Activated gamma-delta T cell treated with anti-CD3 and anti-CD28 coated beads, Interleukin-2, amount 50 U/mL, for 16 hours (primary cell): ENCODE measurements at places on chromosomes 13 and 19.

DNA sequence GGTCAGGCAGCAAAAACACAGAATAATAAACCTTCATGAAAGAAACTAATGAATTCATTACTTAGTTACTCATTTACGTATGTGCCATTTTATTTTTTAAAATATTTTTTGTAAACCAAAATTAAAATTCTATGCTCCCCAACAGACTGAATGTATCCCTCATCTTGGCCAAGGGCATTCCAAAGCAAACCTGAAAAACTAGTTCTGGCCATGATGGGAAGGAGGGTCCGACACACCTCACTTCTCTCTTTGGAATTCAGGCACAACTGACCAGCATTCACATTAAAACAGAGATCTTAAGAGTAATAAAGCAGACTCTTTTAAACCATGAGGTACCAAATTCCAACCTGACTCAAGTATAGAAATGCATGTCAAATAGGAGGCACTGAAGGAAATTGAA, 1576.9 kb upstream of the SPRY2 start:
- no peak for DNase-seq

DNA sequence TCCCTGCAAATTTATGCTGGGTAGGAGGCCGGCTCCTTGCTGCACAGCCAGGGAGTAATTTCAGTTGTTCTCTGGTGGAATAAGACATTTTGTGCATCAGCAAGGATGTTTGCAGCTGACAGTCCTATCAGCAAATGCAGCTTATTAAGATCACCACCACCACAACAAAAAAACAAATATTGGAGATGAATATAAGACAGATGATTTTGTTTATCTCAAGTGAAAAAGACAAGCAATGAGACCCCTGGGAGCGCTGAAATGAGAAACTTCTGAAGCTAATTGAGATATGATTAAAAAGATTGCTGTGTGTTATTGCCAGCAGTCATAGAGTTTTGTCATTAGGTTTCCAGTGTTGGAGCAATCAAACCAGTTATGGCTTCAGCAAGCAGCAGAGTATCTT, 505.6 kb downstream of the GPC6 start:
- DNase-seq = no peak

GRCh38 chr13:50060718-50061117, 45.5 kb downstream of the KCNRG start:
- DNase-seq = no peak

- no peak for DNase-seq
Measured at GRCh38 chr19:8337728-8338127, 5.3 kb downstream of the KANK3 start.

DNA sequence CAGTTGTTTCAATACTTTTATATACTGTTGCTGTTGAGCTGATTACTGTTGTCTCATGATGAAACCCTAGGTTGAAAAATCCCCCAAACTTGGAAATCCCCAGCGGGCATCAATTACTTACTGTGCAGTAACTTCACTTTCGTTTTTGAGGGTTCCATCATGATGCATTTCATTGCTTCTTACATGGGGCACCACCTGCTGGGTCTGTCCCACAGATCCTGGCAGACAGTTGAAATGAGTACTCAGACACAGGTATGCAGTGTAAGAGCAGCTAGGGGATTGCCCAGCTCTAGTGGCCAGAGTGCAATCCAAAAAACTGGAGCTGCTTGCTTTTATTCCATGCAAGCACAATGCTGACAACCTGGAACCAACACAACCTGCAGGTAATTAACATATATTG, 132.5 kb upstream of the ZNF91 start:
- no peak for DNase-seq

DNA sequence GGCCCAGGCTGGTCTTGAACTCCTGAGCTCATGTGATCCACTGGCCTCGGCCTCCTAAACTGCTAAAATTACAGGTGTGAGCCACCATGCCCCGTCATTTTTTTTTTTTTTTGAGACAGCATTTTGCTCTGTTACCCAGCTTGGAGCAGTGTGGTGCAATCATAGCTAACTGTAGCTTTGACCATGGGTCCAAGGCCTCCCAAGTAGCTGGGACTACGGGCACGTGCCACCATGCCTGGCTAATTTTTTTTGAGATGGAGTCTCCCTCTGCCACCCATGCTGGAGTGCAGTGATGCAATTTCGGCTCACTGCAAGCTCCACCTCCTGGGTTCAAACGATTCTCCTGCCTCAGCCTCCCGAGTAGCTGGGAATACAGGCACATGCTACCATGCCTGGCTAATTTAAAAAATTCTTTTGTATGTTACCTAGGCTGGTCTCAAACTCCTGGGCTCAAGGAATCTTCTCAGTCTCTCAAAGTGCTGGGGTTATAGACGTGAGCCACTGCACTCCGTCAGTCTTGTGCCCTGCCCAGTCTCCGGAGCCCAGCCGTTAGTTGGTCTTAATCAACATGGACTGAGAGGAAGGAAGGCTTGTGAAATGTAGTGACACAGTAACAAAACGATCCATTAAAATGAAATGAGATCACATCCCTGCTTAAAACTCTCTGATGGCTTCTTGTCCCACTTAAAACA, 1.4 kb upstream of the LRG1 start:
- DNase-seq = no peak

DNA sequence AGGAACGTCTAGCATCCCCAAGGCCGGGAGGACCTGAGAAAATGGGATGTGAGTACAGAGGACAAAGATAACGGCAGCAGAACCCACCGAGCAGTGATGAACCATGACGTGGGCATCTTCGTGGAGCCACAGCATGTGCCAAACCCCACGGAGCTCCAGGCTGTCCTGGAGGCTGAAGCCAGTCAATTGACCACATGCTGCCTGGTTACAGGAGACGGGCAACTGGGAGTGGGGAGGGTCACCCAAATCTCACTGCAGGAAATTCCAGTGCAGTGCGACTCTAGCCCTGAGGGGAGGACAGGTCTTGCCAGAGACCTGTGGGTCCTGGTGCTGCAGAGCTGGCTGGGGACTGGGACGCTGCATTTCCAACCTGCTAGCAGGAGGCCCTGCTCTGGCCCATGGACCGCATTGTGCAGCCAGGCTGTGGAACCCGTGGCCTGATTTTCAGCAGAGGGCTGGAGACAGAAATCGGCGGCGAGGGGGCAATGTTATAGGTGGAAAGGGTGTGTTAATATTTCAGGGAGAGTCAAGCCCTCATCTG, 3.2 kb upstream of the GRTP1 start:
- DNase-seq = no peak

- no peak for DNase-seq
Measured at GRCh38 chr13:109804654-109805053, 18.3 kb upstream of the IRS2 start.

GRCh38 chr13:108895220-108895704, 265.9 kb downstream of the MYO16 start:
- no peak for DNase-seq

DNA sequence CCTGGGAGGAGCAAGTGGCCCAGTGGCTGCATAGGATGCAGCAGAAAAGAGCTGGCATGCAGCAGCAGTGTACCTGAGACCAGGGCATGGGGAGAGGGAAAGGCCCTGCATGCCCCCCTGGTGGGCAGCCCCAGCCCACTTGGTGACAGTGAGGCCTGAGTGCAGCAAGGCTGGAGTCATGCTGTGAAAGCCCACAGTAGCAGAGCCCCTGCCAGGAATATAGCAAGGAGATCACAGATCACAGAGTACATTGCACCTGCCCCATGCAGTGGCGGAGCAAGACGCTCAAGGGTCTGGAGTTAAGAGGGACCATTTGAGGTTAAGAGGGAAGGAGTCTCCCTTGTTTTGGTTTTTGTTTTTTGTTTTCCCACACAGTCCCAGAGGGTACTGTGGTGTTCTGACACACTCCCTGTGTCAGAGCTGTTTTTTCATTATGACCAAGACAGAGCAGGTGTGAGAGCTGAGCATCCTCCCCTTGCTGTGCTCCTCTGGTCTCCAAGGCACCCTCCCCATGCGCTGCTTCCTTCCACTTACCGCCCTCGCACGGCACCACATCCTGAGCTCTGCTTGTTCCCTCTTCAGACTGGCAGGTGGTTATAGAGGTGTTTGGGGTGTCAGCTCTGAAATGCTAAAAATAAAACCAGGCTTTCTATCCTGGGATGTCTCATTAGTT, 85.0 kb upstream of the UBL3 start:
- DNase-seq = peak; percentile 60

GRCh38 chr13:79427883-79428282, 21.8 kb upstream of the RBM26 start:
- no peak for DNase-seq

GRCh38 chr19:51754770-51755169, 3.1 kb upstream of the FPR1 start:
- DNase-seq = no peak

- no peak for DNase-seq
Measured at GRCh38 chr13:23758798-23759527, 130.2 kb downstream of the MIPEP start.

DNA sequence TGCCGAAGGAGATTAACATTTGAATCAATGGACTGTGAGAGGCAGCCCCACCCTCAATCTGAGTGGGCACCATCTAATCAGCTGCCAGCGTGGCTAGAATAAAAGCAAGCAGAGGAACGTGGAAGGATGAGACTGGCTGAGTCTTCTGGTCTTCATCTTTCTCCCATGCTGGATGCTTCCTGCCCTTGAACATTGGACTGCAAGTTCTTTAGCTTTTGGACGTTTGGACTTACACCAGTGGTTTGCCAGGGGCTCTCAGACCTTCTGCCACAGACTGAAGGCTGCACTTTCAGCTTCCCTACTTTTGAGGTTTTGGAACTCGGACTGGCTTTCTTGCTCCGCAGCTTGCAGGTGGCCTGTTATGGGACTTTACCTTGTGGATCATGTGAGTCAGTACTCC, 14.7 kb downstream of the NHLRC3 start:
- no peak for DNase-seq

GRCh38 chr13:96684907-96685306, 309.4 kb downstream of the OXGR1 start:
- no peak for DNase-seq

DNA sequence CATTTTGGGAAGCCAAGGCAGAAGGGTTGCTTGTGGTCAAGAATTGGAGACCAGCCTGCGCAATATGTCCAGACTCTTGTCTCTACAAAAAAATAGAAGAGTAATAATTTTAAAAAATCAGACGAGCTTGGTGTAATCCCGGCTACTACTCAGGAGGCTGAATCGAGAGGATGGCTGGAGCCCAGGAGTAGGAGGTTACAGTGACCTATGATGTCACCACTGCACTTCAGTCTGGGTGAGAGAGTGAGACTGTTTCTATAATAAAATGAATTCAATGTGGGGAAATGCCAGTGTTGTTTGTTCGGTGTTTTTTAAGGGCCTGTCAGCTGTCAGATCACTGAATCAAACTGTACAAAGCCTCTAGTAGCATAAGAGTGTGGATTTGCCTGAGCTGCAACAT, 1.2 kb upstream of the FBXL3 start:
- DNase-seq = no peak

DNA sequence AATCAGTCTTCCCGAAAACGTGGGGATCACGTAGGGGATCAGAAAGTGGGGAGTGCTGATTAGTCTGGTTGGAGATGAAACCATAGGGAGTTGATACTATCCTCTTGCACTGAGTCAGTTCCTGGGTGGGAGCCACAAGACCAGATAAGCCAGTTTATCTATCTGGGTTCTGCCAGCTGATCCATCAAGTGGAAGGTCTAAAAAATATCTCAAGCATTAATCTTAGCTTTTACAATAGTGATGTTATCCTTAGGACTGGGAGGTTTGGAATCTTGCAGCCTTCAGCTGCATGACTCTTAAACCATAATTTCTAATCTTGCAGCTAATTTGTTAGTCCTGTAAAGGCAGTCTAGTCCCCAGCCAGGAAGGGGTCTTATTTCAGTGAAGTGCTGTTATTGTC, 2474.2 kb downstream of the PCDH9 start:
- no peak for DNase-seq

- DNase-seq = no peak
Measured at GRCh38 chr19:38699647-38700349, 44.5 kb downstream of the CAPN12 start.

DNA sequence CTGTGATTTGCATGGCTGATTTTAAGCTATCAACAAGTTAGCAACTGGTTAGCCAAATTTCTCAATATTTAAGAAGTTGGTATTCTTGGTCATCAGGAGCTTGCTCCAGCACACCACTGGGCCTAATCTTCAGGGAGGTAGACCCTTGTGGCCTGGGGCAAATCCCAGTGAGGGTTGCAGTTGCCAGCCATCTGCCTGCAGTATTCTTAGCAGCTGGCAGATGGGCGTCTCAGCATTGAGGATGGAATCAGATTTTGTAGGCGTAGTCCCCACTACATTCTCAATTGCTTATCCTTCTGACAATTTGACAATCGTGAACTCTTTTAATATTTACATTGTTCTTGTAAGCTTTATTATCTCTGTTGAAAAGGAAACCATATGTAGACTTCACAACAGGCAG, 1266.2 kb downstream of the SLITRK5 start:
- no peak for DNase-seq

DNA sequence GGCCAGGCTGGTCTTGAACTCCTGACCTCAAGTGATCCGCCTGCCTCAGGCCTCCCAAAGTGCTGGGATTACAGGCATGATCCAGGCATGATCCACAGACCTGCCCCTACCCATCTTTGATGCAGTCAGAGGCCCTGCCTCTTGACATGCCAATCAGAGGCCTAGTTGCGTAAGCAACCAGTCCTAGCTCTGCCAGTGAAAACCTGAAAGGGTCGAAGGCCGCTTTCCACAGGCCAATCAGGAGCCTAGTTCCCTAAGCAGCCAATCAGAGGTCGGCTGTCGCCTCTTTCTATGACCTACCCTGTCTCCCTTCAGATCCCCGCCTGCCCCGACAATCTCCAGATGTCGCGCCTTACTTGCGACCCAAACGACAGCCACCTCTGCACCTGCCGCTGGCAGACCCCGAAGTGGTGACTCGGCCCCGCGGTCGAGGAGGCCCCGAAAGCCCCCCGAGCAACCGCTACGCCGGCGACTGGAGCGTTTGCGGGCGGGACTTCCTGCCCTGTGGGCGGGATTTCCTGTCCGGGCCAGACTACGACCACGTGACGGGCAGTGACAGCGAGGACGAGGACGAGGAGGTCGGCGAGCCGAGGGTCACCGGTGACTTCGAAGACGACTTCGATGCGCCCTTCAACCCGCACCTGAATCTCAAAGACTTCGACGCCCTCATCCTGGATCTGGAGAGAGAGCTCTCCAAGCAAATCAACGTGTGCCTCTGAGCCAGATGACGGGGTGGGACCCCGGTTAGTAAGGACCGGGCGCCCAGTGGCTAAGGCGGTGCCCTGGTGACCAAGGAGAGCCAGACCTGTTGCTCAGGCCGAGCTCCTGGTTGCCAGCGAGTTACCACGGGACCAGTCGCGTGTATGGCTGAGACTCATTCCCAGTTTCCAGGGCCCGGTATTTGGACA, 6.3 kb downstream of the SYDE1 start:
- no peak for DNase-seq

DNA sequence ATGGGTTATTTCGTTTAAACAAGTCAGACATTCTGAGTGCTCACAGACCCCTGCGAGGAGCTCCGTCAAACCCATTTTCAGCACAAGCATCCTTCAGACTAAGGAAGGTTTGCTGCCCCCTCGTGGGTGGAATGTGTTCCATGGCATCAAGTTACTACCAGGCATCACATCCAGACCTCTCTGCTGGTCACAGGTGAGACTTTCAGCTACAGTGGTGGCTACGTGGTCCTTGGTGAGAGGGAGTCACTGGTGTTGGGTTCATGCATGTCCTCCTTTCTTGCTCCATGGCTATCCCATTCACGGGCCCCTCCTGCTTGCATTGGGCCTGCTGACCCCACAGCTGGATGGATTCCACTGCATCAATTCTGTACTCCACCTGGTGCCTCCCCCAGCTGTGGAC, 9.1 kb upstream of the LILRB5 start:
- peak; percentile 46 for DNase-seq
